ENCODE measurements at places on chromosomes 4 and X. TPM values are rescaled to one million over a fixed set of nuclear protein-coding genes. Genes with fewer than 3 reads are reported as not detected.

Gene SHROOM3
- 0.05 TPM for total RNA-seq

Gene KDM5C
- 120 TPM for total RNA-seq

GRCh38 chrX:7055386-7056137 lies 92.0 kb upstream of the STS start:
- no peak for DNase-seq
- H3K27me3 ChIP-seq: no peaks in the 10 kb centered on the region
- no peak overlapping the region for H3K4me3 ChIP-seq
- H3K36me3 ChIP-seq: peaks cover 17% of the 10 kb centered on the region
- H3K27ac ChIP-seq: no peak overlapping the region
- H3K4me1 ChIP-seq: peaks cover 17% of the 10 kb centered on the region

DNA sequence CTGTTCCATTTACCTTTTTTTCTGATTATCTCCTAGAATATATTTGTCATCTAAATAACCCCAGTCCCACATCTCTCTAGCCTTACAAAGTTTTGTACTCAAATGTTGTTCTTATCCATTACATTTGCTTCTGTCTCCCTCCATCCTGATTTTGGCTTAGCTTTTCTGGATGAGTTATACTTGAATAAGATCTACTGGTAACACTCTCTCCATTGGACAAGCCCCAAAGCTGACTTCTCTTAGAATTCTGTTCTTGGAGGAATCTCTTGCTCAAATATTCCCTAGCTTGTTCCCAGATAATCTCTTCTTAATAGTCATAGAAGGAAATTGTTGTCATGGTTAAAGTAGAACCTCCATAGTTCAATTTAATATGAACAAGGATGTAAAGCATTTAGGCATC lies 115.5 kb upstream of the HS3ST1 start:
- no peaks in the 10 kb centered on the region for H3K4me1 ChIP-seq
- H3K27ac ChIP-seq: no peak overlapping the region
- H3K36me3 ChIP-seq: no peaks in the 10 kb centered on the region
- no peaks in the 10 kb centered on the region for H3K27me3 ChIP-seq
- no peak for DNase-seq

GRCh38 chr4:116736756-116737155 lies 348.6 kb downstream of the TRAM1L1 start:
- H3K36me3 ChIP-seq: no peaks in the 10 kb centered on the region
- no peak overlapping the region for H3K27ac ChIP-seq
- DNase-seq: no peak
- no peaks in the 10 kb centered on the region for H3K4me1 ChIP-seq

Gene FSTL5
- total RNA-seq: not detected

Gene GC
- total RNA-seq: not detected

GRCh38 chr4:147633113-147633512 lies 15.9 kb downstream of the TMEM184C start:
- peaks cover 40% of the 10 kb centered on the region for H3K36me3 ChIP-seq
- no peaks in the 10 kb centered on the region for H3K4me1 ChIP-seq

Gene SHISA3
- total RNA-seq: not detected

Gene LYAR
- total RNA-seq: 88.3 TPM
